ENCODE measurements at places on chromosomes 12 and 14.

GRCh38 chr14:59690426-59690825 lies 113.8 kb upstream of the CCDC175 start:
- no peak for DNase-seq

DNA sequence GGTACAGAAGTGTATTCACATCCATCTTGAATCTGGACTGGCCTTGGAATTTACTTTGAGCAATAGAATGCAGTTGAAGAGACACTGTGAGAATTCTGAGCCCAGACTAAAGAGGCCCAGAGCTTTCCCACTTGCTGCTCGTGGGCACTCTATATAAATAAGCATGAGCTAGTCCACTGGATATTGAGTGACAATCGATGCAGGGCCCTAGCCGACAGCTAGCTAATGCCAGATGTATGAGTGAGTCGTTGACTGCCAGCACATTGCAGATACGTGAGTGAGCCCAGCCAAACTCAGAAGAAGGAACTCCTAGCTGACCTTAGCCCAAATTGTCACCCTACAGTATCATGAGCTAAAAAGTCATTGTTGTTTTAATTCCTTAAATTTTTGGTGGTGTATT lies 24.9 kb downstream of the NAV3 start:
- peak; percentile 14 for DNase-seq

DNA sequence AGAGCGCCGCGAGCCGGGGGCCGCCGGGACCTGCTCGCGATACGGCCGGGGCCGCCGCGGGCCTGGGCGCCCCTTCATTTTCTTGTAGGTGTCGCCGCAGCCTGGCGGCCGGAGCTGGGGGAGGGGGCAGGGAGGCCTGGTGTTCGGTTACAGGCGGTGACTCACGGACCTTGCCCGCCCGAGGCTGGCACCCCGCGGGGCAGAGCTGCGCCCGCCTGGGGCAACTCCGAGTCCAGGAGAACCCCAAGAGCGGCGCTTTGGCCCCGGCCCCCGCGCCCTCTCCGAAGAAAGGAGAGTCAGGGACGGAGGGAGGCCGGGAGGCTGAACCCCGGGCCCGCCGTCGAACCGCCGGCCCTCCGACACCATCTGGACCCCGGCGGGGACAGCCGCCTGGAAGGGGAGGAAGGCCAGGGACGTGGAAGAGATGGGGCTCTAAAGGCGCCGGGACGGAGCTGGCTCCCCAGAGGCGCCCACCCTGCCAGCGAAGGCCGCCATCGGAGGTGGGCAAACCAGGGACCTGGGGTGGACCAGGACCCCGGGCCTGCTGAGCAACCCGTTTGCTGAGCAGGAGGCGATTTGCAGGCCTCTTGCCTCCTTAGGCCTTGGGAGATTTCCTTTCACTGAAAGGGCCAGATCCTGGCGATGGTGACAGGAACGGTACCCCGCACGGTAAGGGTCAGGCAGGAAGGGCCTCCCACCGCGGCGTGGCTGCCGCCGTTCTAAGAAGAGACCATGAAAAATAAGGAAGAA lies 843 bp upstream of the NUAK1 start:
- DNase-seq, result no peak

DNA sequence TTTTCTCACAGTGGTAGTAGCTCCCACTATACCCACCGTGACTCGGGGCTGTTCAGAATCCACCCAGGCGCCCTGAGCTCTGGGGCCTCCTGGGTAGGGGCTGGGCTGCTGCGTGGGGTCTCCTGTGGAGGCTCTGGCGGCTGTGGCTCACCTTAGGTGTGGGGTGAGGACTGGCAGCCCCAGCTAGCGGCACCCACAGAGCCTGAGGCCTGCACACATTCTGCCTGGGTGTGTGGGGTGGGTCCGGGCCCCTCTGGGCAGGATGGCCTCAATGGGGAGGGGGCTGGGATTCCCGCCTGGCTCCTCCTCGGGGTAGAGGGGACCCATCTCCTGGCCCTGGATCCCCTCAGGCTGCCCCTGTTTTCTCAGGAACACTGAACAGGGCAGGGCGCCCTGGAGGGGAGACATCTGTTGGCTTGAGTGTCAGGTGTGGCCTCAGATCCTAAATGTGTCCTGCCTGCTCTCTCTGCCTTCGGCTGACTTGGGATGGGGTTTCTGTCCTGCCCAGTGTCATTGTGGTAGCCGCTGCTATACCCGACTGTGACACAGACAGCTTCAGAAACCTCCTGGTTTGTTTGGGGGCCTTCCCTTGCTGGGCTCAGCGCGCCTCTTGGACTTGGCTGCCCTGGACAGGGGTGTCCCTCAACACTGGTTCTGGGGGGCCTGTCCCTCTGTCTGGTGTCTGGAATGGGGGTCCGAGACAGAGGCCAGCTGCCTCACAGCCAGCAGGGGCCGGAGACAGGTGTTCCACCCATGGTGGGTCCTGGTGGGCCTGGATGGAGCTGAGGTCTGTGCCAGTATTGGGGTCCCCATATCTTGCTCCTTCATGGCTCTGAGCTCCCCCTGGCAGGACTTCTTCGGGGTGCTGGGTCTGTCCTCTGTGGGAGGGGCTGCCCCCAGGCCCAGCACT lies 354.9 kb downstream of the TMEM121 start:
- no peak for DNase-seq

DNA sequence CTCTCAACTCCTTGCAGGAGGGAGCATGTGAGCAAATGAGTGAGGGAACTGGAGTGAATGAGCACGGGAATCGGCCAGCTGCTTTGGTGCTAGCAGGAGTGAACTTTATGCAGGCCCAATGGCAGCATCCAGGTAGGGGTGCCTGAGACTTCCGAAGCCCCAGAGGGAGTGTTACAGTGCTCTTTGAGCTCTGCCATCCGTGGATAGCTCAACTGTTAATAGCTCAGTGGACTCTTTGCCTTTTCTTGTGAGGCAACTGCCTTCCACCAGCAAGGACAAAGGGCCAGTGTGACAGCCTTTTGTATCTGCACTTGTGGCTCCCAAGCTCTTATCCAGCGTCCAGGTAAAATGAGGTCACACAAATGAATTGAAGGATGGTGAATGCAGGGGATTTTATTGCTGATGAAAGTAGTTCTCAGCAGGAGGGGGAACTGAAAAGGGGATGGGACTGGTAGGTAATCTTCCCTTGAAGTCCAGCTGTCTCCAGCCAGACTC lies 12.9 kb downstream of the CREBL2 start:
- DNase-seq, result no peak

- DNase-seq, result no peak
Measured at GRCh38 chr14:55609681-55610080, 29.7 kb downstream of the KTN1 start.

DNA sequence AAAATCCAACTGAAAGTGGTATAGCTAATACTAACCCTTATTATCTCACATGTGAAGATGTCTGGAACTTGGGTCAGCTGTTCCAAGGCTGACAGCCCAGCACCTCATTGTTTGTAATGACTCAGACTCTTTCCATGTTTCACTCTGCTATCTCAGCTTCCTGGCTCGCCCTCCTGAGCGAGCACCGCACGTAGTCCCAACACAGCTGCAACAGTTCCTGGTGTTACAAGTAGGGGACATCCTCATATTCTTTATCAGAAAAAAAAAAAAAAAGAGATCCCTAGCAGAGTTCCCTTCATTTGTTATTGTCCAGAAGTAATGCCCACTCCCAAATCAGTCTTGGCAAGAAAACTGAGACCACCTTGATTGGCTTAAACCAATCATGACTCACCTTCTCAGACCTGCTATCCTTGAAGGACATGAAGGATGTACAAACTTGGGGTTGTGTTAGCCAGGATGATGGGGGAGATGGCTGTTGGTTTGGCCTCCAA lies 92.5 kb downstream of the ADCK1 start:
- DNase-seq, result no peak

DNA sequence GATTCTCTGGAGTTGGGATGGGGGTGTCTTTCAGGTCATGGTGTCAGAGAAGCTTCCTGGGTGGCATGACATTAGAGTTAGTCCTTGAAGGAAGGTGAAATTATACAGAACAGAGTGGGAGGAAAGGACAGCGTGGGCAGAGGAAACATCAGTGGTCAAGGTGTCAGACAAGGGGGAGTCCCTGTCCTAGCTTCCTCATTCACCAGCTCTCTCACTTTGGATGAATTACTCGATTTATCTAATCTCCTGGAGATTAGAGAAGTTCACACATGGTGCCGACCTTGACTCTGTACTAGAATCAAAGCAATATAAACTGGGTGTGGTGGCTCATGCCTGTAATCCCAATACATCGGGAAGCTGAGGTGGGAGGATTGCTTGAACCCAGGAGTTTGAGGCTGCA lies 492.9 kb downstream of the VRK1 start:
- DNase-seq, result no peak

GRCh38 chr12:121391619-121392324 lies 8.1 kb upstream of the RNF34 start:
- peak; percentile 12 for DNase-seq

- DNase-seq, result no peak
Measured at GRCh38 chr12:24535334-24536069, 413.4 kb downstream of the BCAT1 start.

- no peak for DNase-seq
Measured at GRCh38 chr14:66540038-66540437, 32.1 kb downstream of the GPHN start.

- DNase-seq, result no peak
Measured at GRCh38 chr14:84162633-84163032, 1367.3 kb upstream of the FLRT2 start.

DNA sequence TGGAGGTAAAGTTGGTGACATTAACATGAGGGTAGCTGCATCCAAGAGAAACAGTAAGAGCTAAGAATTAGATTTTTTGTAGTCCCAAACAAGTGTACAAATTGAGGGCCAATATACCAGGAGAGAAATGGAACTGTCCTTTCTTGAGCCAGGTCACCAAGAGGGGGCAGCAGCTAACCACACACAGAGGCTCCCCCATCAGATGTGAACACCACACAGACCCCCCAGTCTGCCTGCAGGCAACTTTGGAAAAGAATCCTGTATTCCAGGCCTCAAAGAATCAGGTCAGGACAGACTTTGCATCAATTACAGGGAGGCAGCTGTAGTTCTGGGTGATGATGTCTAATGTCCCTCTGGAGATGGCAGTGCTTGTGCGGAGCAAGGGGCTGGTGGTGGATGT lies 77.9 kb downstream of the SPTB start:
- DNase-seq, result no peak

DNA sequence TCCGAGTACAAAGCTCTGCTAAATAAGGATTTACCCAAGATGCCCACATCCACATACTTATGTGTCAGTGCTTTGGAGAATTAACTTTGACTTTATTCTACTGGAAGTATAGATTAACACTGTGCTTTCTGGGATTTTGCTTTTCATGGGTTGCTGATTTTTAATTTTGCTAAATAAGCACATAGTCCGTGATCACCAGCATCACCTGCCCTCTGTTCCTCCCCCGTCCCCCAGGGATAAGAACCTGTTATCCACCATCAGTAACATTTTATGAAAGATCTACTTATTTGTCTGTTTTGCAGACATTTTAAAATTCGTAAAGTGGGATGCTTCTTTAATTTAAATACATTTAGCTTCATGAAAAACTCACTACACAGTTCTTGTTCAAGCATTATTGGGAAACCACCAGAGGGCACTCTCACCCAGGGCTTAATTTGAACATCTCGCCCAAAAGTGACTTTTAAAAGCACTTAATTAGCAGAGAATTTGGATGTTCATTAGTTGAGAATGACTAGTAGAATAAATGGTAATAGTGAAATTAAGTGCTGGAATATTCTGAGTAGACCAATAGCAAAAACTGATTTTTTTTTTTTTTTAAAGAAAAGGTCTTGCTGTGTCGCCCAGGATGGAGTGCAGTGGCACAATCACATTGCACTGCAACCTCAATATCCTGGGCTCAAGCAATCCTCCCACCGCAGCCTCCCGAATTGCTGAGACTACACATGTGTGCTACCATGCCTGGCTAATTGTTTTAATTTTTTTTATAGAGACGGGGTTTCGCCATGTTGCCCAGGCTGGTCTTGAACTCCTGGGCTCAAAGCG lies 35.7 kb downstream of the MRPL42 start:
- no peak for DNase-seq

GRCh38 chr12:25434515-25434914 lies 118.6 kb downstream of the LMNTD1 start:
- no peak for DNase-seq

DNA sequence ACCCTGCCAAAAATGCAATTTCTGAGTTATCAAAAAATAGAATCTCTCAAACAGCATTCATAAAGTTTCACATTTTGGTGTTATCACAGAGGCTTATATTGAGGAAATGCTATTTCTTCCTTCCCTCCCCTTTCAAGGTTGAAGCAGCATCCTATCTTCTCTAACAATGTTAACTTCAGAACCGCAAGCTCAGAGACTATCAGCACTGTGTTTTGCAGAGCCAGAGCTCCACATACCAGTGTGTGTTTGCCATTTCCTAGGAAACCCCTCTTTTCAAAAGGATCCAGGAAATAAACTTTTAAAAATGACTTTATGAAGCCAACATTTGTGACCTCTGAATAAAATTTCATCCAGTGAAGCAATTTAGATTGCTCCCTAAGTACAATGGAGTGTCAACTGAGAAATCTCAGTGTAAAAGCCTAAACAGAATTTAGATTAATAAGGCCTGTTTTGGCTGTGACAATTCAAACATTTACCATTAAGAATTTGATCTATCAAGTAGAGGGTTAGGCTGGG lies 332.6 kb downstream of the NOVA1 start:
- no peak for DNase-seq

DNA sequence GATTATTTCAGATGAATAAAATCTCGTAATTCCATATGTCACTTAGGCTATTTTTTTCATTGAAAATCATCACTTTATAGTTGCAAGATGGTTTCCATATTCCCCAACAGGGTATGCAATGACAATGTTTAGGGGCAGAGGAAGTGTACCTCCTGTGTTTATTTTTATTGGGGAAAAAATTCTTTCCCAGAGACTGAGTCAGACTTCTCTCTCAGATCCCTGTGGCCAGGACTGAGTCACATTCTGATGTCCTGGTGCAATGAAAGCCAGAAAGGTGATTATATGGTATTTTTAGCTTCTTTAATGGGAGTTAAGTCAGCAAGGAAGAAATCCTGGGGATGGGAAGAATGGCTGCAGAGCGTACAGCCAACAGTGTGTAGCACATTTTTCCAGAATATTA lies 196.9 kb upstream of the ALG10 start:
- no peak for DNase-seq

Data from skeletal muscle cell (primary cell).